ENCODE measurements at places on chromosomes 5 and 9.

DNA sequence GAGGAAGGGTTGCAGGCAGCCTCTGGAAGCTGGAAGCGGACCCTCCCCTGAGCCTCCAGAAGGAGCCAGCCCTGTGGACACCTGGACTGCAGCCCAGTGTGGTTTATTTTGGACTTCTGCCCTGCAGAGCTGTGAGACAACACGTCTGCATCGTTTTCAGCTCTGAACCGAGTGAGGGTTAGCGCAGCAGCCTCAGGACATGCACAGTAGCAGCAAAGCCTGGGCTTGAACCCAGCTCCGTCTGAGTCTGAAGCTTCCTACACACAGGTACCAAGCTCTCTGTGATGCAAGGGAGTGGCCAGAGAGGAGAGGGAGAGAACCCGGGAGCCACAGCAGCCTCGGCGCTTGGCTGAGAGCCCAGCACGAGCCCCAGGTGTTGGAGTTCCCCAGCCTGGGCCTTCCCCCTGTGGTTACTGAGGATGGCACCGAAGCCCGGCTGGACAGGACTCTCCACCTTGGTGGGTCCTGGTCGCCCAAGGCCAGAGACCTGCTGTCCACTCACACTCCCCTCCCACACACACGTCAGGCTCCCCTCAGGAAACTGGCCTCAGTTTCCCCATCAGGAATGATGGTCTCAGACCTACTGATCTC, 128.2 kb downstream of the OLFM1 start:
- ATAC-seq: no peak

DNA sequence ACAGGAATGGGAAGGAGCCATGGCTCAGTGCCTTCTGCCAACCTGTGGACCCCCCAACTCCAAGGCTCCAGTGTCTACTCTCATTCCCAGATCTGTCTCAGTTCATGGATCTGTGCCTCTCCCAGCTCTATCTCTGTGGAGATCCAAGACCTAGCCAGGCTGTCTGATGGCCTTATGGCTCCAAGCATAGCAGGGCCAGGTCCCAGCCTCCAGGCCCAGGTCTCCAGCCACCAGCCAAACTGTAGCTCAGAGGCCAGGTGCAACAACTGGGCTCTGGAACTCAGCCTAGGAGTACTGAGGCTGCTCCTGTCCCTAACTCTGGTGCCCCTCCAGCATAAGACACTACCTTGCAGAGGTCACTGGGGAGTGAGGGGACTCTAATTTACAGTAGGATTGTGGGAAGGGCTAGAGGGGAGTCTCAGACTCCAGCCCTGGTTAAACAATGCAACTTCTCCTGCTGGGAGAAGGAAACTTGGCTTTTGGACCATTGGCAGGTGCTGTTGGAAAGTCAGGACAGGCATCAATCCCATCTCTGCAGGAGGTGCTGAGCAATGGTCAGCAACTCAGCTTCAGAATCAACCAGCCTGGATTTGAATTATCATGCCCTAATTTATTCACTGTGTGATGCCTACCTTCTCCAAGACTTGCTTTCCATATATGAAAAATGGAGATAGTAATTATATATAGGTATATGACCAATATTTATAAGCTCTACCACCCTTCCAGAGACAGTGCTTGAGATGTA, 63.0 kb downstream of the PCDH1 start:
- no peak for ATAC-seq

DNA sequence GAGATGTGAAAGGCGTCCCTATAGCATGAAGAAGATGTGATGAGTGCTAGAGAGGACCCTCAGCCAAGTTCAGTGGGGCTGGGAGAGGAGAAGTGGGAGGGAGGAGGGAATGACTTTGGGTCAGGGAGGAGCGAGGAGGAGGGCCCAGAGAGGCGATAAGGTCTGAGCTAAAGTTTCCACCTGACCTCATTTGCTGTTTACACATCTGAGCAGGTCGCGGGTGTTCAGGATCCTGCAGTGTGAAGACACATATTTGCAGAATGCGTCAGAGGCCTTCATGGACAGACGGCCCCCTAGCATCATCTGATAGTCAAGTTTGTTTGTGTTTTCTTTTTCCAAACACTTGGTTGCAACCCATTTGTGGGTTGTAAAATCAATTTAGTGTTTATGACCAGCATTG, 18.9 kb upstream of the IGFBPL1 start:
- ATAC-seq: no peak

- no peak for ATAC-seq
Measured at GRCh38 chr5:169197343-169197742, 103.6 kb downstream of the SLIT3 start.

DNA sequence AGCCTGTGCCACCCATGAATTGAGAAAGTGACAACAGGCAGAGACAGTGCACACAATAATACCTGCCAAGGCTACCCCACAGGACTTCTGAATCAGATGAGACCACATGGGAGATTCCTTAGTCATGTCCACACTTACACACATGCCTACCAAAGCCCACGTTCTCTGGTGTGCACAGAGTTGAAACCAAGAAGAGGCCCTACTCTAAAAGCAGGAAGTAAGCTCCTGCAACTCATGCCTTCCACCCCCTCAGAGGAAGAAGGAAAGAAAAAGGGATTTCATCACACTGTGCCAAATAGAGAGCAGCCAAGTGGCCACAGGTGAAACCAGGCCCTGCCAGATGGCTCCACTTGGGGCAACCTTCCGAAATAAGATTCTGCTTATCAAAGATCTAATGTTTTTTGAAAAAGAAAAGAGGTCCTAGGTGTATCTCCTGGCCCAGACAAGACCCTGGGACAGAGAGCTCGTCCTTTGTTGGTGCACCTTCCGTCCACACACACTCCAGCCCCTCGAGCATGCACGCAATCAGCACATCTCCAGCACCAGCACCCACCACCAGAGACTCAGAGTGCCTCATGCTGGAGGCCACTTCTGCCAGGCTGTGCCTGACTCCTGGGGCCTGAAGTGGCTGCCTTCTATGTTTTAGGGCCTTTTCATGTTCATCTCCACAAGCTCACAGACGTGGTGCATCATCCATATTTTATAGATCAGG, 114.6 kb upstream of the SPOCK1 start:
- ATAC-seq: no peak

DNA sequence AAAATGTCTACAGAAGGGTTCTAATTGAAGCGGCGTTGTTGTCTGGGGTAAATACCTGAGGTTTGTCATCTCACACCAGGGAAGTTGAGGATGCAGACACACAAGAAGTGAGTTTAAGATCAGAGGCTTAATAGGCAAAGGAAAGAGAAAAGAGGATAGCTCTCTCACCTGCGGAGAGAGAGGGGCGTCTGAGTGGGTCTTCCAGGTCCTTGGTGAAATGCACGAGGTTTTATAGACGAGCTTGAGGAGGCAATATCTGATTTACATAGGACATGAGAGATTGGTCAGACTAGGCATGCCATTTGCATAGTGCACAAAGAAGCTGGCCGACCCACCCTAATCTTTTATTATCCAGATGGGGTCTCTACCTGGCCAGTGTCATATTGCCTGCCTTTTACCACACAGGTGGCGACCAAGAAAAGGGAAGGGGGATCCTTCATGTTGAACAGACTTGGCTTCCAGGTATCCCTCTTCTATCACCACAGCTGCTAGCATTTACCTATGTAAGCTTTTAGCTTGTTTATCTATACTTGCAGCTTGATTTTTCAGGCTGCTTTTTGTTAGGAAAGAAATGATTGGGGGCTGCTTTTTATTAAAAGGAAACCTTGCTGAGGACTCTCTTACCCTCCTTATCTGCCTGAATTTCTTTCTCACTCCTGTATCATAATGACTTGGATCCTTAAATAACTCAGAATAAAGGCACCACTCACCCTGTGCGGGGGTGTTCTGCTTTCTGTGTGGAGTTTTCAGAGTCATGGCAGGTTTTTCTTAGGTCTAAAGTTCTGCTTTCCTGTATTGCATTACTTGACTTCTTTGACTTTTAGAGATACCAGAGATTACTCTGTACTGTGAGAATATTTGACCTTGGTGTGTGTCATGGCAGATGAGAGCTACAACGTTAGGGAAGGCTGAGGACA, 9.4 kb upstream of the GLT6D1 start:
- no peak for ATAC-seq

- no peak for ATAC-seq
Measured at GRCh38 chr5:143059976-143060765, 290.0 kb downstream of the ARHGAP26 start.

DNA sequence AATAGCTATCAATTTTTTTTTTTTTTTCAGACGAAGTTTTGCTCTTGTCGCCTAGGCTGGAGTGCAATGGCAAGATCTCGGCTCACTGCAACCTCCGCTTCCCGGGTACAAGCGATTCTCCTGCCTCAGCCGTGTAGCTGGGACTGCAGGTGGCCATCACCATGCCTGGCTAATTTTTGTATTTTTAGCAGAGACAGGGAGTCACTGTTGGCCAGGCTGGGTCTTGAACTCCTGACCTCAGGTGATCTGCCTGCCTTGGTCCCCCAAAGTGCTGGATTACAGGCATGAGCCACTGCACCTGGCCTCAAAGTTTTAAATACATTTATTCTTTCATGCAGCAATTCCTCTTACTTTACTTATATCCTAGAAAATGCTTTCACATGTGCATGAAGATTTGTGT, 17.6 kb downstream of the TRIM14 start:
- no peak for ATAC-seq

GRCh38 chr5:153672347-153673090, 182.0 kb downstream of the GRIA1 start:
- ATAC-seq: no peak

- ATAC-seq: no peak
Measured at GRCh38 chr9:2469681-2470221, 151.8 kb upstream of the VLDLR start.

DNA sequence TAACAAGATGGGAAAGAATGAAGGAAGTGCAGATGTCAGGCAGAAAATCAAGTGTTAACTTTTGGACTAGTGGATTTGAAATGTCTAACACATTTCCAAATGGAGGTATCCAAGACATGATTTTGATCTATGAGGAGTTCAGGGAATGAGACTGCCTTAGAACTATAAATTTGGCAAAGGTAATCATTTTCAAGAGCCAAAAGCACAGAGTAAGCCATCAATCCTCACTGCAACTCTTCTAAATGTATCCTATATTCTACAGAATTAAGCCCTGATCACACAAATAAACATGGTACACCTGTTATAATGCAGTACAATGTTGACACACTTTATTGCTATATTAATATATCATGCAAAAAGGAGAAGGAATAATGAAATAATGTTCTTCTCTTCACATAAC, 55.6 kb downstream of the SETX start:
- ATAC-seq: no peak

DNA sequence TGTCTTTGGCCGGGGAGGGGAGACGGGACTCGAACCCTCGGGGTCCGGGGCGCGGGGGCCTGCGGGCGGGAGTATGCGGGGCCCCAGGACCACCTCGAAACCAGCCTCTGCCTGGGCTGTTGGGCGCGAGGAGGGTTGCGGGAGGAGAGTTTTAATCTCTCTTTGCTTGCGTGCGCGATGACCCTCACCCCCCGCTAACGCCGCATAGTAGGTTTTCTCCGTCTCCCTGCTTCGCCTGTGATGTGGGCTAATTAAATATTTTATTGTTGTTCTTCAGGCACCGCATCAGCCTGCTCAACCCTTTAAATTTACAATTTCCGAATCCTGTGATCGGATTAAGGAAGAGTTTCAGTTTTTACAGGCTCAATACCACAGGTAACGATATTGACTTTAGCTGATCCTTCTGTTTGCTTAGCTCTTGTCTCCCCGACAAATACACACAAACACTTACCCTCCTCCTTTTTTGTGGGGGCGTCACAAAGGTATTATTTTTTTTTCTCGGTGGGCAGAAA, 1.7 kb downstream of the TLE4 start:
- ATAC-seq: no peak

- ATAC-seq: no peak
Measured at GRCh38 chr5:179870403-179870903, 11.8 kb upstream of the MRNIP start.

DNA sequence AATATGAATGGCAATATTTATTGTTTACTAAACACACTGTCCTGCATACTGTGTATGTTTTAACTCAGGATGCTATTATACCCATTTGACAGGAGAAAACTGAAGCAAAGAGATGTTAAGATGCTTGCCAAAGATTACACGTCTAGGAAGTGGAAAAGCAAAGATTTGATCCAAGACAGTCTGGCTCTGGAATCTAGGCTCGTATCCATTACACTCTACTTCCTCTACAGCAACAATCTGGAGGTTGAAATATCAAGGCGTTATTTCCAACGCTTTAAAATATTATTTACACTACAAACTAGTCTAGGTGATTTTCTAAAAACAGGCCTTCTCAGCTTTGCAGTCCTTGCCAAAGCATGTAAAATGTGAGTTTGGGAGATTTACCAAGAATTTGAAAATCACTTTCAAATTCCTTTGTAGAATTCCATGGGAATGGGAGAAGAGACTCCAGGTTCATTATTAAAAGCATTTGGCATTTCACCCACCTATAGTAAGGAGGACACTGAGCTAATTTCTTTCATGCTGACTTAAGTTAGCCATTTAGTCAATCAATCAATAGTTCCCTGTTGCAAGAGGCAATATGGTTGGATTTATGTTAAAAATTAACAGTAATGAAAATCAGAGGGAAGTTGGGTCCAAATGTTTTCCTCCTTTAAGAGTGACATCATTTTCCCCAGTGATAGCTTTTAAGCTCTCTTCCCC, 356.3 kb upstream of the SMARCA2 start:
- no peak for ATAC-seq

DNA sequence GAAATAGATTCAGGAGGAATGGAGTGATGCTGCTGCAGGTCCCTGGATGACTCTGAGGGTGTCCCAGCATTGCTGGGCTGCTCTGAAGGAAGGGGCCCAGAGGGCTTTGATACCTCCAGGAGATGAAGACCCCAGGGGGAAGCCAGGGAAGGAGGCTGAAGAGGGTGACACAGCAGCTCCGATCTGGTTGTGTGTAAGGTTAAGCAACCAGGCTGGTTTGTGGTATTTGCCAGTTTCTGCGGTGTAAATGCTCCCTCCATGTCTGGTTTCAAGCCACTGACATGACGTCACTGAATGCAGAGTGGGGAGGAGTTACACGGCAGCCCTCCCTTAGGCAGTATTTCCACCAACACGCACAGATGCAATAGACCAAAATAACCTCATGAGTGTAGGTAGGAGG, 40.0 kb upstream of the ORM1 start:
- peak; percentile 48 for ATAC-seq

- ATAC-seq: peak; percentile 37
Measured at GRCh38 chr9:97386733-97387503, 25.0 kb upstream of the TDRD7 start.

DNA sequence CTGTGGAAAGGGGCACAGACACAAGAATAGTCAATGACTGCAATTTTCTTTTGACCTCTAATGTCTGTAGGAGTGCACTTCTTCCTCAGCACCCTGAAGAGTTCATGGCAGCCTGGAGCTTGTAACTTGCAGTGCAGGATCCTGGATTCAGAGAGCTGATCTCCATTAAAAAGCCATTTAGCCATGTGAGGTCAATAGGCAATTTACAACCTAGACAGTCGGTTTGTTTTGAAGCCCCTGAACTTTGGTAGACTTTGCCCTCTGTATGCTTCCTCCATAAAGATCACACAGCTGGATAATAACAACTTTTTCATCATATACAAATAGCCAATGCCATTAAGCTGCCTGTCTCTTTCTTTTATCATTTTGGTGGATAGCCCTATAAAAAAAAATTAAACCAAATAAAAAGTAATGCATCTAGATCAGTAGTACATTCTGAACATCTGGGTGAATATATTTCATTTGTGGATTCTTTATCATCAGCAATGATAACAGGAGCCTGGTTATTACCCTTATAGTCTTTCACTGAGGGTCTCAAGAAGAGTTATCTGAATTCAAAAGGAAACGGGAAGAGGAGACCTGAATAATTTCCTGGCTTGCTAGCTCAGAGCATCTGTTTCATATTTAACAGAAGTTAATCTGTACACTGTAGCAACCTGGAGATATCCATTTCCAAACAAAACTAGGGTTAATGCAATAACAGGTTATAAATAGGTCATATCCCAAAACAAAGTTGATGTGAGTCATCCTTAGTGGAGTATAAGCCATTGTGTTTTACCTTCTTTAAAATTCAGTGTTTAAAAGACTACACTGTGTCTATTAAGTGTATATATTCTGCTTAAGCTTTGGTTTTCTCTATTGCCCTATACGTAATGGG, 193.8 kb upstream of the ACTBL2 start:
- no peak for ATAC-seq
